ENCODE measurements at places on chromosomes 3 and 15. TPM values are rescaled to one million over a fixed set of nuclear protein-coding genes. Genes with fewer than 3 reads are reported as not detected.

The SLC38A3 gene
- not detected for total RNA-seq

The ANAPC13 gene
- total RNA-seq = 115 TPM

The ADAMTS7 gene
- 10.9 TPM for total RNA-seq

The CHP1 gene
- total RNA-seq = 115 TPM

The IL5RA gene
- not detected for total RNA-seq

The PLCB2 gene
- 0.17 TPM for total RNA-seq

The CPN2 gene
- total RNA-seq = not detected

The RAD18 gene
- 6.5 TPM for total RNA-seq
